ENCODE measurements at places on chromosomes 7 and 10.
A peak's percentile ranks its signal among the peaks of the same experiment; 100 is the strongest.

DNA sequence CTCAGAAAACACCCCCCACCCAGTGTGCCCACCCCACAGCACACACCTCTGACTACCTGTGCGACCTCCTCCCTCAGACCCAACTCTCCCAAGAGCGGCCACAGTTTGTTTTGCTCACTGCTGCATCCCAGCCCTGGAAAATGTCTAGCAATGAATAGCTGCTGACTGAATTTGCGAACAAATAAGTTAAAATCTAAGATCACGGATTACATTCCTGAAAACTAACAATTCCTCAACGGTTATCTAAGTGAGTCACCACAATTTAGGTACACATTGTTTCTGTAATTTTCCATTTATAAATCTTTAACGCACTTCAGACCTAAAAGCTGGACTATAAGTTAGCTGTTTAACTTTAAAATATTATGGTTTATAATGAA, 235.2 kb downstream of the ZMYND11 start:
- no peak for DNase-seq

DNA sequence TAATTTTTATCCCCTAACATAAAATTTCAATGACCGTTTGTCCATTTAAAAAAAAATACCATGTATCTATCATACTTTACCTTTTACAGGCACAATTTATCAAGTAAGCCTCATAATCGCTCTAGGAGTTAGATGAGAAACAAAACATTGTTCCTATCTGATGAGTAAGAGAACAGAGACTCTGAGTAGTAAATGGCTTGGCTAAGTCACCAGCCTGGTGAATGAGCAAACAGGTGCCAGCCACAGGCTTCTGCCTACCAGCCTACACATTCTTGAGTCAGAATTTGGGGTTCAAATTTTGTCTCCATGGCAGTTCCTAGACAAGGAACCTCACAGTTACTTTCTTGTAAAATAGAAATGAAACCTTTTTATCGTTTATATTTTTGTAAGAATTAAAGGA, 235.4 kb downstream of the HGF start:
- DNase-seq: no peak

- no peak for DNase-seq
Observed at GRCh38 chr7:85833066-85833465, 646.2 kb upstream of the SEMA3D start.

DNA sequence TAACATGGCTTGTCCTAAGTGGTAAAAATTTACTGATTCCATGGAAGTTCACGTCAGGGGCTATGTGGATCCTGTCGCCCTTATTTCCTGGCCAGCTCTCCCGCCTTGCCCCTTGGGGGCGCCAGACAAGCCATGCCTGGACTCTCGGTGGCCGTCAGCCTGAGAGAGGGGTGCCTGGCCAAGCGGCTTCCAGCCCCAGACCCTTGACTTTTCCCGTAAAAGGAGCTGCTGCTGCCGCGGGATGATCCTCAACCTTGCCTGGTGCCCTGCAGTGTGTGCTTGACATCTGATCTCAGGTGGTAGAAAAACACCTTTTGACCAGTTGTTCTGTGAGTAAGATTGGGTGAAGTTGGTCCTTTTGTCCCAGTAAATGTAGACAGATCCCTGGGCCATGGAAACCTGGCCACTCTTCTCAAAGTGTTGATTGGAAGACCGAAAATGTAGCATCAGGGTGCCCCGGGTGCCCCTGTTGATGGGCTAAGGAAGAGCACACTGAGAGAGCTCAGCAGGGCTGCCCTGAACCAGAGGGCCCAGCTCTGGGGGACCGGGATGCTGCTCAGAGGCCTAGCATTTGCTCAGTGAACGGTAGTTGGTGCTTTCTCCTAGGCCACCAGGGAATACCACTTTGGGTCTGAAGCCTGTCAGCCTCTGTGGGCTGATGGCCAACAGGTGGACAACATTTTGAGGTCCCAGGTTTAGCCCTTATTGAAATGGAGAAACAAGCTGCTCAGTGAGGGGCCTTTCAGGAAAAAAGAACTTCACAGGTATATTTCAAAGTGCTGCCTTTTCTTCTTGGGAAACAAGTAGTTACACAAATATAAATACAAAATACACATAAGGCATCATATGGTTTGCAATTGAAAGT, 162.5 kb downstream of the LRMDA start:
- no peak for DNase-seq

DNA sequence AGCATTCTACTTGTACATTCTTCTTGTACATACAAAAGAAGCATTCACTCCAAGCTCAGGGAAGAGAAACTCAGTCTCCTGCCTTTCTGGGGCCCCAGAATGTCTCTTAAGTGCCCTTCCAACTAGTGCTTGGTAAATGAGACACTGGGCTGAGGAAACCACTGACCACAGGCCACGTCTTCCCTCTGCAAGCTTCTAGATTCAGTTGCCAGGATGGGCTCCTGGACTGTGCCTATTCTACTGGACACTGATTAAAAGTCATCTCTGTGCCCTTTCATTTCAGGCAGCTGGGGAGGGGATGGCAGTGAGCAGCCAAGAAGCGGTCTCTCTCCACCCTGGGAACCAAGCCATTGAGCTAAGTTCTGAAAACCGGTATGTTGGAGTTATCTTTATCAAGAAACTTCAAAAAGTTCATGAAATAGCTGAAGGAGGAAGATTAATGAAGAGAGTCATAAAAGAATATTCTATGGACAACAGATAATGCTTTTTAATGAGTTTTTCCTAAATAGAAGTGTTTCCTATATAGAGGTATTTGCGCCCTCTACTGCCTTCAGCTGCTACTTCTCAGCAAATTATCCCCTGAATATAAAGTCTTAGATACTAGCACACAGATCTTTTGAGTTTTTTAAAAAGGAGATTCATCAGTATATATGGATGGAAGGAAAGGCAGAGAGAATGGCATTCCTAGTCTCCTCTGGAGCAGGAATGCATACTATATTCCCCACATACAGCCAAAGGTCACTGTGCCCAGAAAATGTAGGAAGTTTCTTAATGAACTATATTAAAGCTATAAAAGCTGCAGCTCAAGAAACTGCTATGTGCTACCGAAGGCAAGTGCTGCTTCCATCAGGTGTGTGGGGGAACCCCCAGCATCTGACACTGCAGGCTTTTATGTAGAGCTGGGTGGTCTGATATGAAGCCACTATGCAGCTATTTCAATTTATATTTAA, 8.4 kb upstream of the IFIT1B start:
- no peak for DNase-seq

DNA sequence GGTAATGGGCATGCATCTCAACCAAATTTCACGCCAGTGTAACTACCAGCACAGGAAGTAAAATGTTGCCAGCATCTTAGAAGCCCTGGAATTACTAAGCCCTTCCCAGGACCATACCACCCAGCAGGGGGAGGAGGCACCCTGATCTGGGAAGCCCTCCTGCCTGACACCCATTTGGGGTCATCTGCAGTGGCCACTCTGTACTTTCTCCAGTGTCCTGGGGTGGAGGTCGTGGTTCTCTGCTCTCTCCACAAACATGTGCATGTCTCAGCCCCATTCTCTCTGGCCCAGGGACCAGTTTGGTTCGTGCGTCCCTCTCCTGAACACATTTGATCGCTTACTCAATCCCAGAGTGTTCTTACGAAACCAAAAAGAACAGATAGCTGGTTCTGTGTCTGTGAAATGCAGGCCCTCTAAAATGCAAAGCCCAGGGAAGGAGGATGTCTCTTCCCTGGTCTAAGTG, 9.4 kb upstream of the LRRC27 start:
- no peak for DNase-seq

DNA sequence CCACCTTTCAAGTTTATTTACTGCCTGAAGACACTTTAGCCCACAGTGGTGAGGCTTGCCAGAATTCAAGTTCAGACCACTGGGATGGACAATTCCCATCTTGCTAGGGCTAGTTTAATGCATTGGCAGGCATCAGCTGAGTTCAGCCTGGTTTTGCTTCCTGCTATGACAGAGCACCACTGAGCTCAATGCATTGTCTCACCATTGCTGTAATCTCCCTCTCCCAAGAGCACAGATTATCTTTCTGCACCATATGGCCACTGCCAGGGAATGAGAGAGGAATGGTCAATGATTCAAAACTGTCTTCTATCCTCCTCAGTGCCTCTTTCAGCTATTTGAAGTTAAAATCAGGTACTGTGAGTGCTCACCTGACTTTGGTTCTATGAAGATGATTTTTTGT, 160.8 kb downstream of the XPNPEP1 start:
- DNase-seq: no peak

DNA sequence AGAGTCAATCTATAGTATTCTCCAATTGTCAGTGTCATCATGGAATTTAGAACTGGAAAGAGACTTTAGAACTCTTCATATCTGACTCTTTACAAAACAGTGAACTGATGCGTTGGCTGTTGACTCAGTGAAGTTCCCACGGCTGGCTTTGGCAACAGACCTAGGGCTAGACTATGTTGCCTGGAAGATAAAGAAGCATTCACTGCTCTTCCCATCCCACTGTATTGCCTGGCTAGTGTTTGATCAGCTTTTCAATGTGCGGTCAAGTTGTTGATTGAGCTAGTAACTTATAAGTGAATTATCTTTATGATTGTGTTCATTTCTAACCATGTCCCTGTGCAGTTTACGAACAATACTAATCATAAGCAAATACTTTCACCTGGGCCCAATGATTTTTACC, 365.7 kb upstream of the LRGUK start:
- DNase-seq: no peak

- DNase-seq: no peak
Observed at GRCh38 chr10:121324678-121325213, 273.5 kb downstream of the FGFR2 start.

DNA sequence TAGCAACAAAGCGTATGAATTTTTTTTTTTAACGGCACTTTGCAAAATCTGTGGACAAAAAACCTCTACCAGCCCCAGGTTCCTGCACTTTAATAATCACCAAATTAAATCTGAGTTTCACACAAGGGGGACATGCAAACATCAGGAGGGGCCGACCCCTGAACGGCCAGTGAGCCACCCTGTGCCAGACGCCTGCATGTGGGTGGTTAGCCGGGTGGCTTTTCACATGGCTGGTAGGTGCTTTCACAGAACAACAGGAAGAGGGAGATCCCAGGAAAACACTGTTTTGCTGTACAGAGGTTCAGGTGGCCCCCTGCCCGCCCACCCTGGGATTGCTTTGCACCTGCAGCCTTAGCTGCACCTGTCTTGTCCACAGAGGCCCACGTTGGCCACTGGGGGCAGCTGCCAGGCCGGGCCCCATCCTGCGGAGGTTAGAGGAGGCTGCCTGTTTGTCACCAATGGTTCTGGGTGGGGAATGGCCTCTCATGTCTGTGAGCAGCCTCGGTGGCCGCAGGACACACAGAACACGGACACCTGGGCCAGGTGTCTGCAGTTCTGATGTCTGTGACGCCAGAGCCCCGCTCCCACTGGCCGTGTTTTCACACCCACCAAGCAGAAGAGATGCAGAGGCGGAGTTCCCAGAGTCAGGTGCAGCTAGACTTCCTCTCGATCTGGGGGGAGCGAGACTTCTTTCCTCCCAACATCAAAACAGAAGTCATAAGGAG, 107.7 kb downstream of the FAM53B start:
- DNase-seq: peak; percentile 30

GRCh38 chr7:130441408-130441869, 623 bp upstream of the CEP41 start:
- no peak for DNase-seq

- peak; percentile 74 for DNase-seq
Observed at GRCh38 chr7:100867040-100867775, at the start of gene TRIP6. Gene TRIP6 (plus strand): TSS chr7:100867387. CDS start chr7:100867498, 111 bp downstream.

GRCh38 chr10:122307669-122308416, 36.7 kb downstream of the BTBD16 start:
- no peak for DNase-seq

GRCh38 chr7:31633894-31634494, 53.0 kb upstream of the PPP1R17 start:
- DNase-seq: no peak

DNA sequence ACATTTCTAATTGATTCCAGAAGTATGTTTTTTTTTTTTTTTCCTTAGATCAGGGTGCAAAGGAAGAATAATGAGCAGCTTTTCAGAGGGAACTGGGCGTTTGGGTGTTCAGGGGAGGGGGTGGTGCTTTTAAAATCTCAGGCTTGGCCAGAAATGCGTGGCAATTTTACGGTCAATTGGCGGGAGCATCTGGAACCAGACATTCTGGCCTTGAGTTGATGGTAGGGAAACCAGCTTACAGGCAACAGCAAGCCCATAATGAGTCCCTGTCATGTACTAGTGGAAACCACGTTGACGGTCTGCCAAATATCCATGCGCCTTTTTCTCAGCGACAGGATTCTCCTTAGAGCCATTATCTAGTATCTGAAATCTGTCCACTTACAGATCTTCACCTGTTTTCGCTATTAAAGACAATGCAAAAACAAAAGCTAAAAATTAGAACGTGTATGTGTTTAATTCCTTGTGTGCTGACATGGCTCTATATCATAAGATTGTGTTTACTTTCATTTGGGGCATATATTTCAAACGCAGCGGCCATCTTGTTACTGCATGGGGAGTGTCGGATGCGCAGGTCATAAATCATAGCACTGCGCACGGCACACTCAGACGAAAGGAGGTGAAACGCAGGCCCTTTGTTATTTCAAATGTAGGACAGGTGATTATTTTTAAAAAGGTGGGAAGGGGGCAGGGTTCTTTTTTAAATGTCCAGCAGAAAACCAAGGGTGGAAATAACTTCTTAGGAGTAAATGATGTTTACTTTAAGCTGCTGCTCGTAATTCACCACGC, 209.2 kb downstream of the AGMO start:
- no peak for DNase-seq

DNA sequence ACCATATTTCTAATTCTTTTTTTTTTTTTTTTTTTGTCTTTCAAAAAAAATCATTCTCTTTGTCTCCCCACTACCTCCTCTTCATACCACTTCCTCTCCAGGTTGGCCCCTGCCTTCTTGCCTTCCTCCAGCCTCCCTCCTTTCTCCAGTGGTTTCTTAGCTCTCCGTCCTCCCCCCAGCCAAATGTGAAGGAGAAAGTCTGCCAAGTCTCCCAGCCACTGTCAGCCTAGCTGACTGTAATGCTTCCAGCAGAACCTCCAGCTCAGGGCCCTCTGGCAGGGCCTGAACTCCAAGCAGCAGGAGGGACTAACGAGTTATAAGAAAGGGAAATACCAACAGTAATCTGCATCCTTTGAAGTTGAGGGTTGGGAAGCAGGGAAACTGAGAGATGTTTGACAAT, 35.5 kb upstream of the BICC1 start:
- no peak for DNase-seq

DNA sequence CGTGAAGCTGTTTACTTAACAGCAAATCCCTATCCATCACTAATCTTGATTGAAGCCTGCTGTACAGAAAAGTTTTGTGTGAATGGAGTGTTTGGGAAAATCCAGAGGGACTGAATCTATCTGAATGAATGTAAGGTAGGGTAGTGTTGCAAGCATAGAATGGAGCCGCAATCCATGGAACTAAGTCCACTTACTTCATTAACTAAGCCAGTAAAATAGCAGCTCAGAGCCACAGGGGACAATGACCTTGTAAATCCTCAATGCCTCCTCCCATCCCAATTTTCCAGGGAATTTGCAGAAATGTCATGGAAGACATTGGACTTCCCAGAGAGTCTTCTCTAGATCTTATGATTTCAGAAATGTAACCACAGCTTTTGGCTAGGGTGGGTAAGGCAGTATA, 15.2 kb downstream of the TBATA start:
- no peak for DNase-seq
